ENCODE measurements at places on chromosomes 1 and 21.

DNA sequence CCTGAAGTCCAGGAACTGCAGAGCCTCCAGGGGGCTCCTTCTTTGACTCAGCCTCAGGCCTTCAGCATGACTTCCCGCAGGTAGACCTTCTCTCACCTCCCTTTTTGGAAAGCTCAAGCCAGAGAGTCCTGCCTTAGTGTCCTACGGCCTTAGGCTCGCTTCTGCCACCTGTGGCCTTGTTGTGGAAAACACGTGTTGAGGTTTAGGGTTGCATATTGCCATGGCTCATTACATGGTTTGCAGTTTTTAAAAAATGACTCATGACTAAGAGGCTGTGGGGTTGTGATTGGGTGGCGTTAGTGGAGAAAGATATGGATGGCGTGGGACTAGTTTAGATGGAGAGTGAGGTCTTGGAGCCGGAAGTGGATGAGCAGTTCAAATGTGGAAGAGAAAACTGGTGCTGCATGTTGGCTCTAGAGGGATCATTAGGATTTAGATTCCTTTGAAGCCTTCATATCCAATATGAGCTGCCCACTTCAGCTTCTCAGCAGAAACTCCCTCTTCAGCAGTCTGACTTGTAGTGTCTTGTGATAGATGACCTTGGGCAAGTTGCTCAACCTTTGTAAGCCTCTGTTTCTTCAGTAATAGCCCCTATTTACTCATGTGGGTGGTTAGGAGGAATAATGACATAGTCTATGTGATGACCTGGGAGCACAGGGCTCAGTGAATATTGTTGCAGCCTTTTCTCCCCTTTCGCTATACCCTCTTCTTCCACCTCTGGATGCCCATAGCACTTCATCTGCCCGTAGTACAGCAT, 6.5 kb upstream of the FGGY start:
- no peak for DNase-seq

DNA sequence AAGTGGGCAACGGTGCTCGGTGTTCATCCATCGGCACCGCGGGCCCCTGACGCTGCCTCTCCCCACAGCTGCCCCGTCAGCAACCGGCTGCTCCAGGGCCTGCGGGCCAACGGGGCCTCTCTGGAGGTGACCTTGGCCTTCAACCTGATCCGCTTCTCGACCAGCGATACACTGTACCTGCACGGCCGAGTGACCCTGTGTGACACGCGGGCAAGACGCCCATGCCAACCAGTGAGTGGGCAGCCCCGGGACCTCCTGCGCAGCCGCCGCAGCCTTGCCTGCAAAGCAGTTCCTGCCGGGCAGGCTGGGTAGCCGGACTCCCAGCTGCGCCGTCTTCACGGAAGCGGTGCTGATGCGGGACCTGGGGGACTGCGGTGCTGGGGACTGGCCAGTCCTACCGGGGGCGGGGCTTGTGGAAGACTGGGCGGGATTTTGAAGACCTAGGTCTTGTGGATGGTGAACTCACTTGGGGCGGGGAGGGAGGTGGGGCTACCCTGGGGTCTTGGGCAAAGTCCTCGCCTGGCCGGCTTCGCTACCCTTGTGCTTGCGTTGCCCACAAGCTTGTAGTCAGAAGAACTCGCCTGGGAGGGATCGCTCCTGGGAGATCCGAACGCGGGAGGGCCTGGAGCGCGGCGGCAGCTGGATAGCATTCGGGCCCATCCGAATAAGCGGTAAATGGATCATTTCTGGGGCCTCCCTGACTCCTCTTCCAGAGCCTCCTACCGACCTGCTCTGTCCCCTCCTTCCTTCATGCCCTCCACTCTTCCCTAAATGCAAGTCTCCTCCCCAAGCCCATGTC, 8.8 kb upstream of the CEP85 start:
- DNase-seq = peak; percentile 12

GRCh38 chr1:204564835-204565234, 48.6 kb downstream of the MDM4 start:
- no peak for DNase-seq

GRCh38 chr1:56295949-56296929, 283.1 kb downstream of the PLPP3 start:
- DNase-seq = no peak

DNA sequence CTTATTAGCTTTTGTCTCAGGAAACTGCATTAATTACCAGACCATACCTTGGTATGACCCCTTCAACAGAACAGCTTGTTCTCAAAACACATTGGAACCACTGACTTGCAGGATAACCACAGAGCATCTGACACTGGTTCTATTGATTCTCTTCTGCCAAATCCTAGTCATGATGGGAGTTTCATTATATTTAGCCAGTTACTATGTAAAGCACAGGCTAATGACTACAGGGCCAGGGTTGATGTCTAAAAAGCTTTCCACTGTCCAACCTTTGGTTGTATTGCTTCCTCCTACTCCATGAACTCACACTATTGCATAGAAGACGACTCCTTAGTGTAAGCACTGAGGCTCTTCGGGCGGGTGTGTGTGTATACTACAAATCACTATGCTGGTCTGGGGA, 3.8 kb downstream of the STMN1 start:
- no peak for DNase-seq

DNA sequence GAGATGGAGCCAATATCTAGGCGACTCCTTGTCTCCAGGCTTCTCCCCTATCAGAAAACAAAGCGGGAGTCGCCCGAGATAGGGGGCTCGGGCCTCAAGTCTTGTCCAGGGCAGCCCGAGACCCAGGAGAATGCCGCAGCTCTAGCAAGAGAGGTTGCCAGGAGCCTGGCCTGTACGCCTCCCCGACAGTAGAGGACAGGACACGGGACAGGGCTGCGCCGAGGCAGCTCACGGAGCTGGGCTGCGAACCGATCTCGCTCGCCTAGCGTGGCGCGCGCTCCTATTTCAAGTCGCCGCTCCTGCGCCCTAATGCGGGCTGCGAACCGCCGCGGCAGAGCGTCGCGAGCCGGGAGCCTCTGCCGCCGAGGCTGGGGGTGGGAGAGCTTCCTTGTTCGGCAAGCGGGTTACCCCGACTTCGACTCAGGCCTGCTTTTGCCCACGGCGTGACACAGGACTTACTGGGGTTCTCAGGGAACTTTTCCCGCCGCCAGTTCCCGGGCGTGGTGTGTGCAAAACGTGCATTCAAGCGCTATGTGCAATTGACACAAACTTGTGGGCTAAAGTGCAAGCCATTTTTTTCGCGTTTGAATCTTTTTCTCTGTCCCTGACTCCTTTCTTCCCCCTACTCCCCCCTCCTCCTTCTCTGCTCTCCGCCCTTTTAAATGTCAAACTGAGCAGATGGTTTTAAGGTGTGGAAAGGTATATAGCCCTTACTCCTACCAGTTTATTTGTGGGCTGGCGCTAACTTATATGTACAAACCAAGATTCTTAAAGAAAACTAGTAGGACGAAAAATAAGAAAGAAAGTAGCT, 2.4 kb upstream of the PROX1 start:
- DNase-seq = no peak

GRCh38 chr1:221087919-221088318, 208.7 kb downstream of the HLX start:
- DNase-seq = no peak

GRCh38 chr1:246418565-246419312, 88.3 kb downstream of the SMYD3 start:
- no peak for DNase-seq

DNA sequence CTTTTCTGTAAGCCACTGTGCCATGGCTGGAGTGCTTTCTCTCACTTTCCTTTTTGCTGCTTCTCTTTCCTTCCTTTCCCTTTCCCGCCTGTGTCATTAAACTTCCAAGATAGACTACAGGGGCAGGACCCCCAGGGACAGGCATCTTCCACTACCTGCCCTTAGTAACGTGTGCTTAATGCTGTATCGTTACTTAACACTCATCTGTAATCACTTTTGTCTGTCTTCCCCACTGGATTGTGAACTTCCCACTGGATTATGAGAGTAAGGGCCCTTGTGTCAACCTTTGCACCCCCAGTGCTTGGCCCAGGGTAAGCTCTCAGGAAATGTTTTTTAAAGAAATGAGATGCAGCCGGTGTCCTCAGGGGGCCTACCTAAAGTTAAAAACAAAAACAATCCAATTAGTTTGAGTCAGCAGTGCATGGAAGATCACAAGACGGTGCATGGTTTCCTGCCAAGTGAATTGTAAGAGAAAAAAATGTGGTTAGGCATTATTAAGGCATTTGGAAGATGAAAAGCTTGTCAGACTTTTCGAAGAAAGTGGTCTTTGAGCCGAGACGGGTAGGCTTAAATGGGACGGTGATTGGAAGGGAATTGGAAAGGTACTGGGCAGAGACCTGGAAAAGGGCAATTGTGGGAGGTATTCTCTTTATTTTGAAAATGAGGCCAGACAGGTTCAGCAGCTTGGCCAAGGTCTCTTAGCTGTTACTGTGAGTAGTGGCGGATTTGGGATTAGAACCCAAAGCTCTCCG, 958 bp downstream of the LYPLAL1 start:
- no peak for DNase-seq

- no peak for DNase-seq
Measured at GRCh38 chr1:162067466-162067865, 2.0 kb upstream of the NOS1AP start.

DNA sequence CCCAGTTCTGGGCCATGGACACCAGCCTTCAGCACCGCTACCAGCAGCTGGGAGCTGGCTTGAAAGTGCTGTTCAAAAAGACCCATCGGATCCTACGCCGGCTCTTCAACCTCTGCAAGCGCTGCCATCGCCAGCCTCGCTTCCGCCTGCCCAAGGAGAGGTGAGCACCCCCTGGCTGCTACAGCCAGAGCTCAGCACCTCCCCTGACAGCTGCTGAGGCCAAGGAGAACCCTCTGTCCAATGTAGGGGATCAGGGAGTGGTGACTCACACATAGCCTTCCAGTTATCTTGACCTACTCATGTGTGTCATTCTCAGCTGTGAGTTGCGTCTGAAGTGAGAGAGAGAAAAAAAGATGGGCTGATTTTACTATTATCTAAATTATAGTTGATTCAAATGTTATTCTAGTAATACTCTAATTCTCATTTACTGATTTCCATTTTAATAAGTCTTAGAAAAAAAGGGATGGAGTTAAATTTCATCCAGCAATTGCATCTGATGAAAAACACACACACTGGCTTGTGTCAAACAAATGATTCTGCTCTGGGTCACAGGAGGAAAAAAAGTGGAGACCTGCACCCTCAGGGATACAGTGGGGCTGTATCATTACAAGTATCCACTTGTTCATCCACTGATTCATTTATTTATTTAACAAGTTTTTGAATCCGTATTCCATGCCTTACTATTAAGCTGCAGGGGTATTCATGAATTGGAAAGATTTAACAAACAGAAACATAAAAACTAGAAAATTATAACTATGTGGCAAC, 108.0 kb downstream of the BRINP2 start:
- no peak for DNase-seq

DNA sequence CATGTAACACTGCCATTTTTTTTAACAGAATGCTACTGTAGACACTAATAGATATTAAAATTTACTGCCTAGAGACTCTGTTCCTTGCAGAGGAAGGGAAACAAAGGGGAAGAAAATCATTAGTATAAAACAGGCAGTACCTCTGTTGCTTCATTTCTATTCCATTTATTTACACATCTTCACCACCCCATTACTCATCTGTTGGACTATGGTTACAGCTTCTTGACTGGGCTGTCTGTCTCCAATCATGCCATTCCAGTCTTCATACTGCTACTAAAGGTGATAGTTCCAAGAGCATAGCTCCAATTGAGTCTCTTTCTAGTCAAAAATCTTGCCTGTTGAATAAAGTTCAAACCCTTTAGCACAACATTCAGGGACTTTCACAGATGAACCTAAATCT, 22.2 kb upstream of the GPR25 start:
- DNase-seq = no peak

DNA sequence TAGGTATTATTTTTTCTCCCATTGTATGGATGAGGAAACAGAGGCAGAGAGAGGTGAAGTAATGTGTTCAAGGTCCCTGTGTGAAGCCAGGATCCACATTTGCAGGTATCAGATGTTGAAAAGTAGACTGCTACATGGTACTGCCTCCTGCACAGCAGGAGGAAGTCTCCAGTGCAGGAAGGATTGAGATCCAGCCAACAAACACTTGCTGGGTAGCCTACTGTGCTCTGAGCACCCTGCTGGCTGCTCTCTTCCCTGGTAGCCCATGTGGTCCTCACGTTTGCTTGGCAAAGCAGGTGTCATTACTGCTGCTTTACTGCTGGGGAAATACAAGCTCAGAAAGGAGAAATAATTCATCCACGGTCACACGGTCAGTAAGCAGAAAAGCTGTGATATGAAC, 21.3 kb upstream of the GRIK3 start:
- DNase-seq = no peak

GRCh38 chr21:38712664-38713063, 93.1 kb upstream of the ETS2 start:
- DNase-seq = no peak

- no peak for DNase-seq
Measured at GRCh38 chr1:7702365-7702764, 68.7 kb upstream of the VAMP3 start.

DNA sequence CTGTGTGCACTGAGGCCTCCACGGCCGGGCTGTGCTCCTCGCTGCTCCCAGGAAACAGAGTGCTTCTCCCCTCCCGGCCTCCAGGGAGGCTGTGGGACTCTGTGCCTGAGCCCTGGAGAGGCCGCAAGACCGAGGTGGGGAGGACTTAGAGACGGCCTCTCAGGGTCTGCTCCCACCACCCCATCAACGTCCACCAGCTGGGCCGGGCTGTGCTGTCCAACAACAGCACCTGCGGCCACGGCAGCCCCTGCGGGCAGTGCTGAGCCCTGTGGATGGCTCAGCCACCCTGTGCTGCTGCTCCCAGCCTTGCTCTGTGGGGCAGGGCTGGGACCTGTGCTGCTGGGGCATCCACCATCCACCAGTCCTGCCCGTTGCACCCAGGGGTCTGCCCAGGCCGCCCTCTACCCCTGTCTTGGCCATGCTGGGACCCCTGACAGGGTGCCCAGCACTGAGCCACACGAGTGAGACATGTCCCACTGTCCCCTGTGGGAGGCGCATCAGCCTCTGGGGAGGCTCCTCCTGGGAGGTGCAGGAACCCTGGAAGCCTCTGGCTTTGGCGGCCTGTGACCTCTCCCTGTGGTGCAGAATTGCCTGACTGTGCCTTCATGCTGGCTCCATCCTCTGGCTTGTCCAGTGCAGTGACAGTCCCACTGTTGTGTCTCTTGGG, 31.2 kb upstream of the LRRC3 start:
- DNase-seq = no peak

- no peak for DNase-seq
Measured at GRCh38 chr1:104266612-104267011, 516.9 kb downstream of the AMY1C start.

DNA sequence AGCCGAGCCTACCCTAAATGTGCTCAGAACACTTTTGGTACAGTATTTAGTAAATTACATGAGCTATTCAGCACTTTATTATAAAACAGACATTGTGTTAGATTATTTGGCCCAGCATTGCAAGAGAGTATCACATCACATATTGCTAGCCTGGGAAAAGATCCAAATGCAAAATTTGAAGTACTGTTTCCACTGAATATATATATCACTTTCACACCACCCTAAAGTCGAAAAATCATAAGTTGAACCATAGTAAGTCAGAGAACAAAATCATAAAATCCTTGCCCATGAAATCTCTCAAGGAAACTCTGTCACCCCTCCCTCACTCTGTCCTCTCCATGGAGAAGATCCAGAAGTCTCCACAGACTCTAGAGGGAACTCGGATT, 33.1 kb downstream of the RGS8 start:
- DNase-seq = no peak

GRCh38 chr1:209755926-209756614, at the start of gene TRAF3IP3:
TRAF3IP3 (plus strand) TSS chr1:209756053; CDS start chr1:209760040, 3,987 bp downstream.
- peak; percentile 47 for DNase-seq

- no peak for DNase-seq
Measured at GRCh38 chr1:59737638-59738037, 77.1 kb upstream of the HOOK1 start.

GRCh38 chr21:41966872-41967621, 13.2 kb upstream of the C2CD2 start:
- DNase-seq = no peak
